ENCODE measurements at places on chromosomes 1 and 21. TPM values are rescaled to one million over a fixed set of nuclear protein-coding genes. Genes with fewer than 3 reads are reported as not detected.

Gene PLEKHG5
- not detected for polyA plus RNA-seq

Gene CEPT1
- polyA plus RNA-seq = 47.4 TPM

Gene IGFN1
- polyA plus RNA-seq = not detected

Gene TSPEAR
- polyA plus RNA-seq = not detected

Gene TRIM67
- not detected for polyA plus RNA-seq

Gene CD53
- 1,279 TPM for polyA plus RNA-seq

All from IgD-negative memory B cell (primary cell).